Breast epithelium (tissue), 4 donors: ENCODE measurements at places on chromosomes 13 and 19. TPM values are rescaled to one million over a fixed set of nuclear protein-coding genes. Genes with fewer than 3 reads are reported as not detected.

The TBC1D17 gene
- 31.8 TPM for total RNA-seq

The KCTD12 gene
- 117 TPM for total RNA-seq

DNA sequence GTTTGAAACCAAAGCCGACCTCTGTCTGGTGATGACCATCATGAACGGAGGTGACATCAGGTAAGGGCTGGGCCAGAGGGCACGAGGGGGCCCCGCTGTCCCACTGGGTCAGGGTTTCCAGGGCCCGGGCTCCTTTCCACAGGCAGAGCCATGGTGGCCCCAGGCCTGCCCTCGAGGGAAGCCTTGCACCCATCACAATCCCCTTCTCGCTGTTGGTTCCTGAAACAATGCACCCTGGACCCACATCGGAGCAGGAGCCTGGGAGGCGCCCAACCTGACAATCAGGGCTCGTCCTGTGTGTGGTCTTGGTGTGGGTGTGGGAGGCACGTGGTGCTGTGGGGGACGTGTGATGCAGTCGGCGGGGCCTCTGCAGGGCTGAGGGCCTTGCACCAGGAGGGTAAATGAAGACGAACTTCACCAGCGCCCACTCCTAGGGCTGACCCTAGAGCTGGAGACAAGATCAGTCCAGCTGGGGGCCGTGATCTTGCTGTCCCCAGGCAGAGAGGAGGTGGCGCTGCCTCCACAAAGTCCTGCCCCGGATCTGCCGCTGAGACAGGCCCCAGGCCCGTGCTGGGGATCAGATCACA, 2.8 kb downstream of the GRK1 start:
- no peak for DNase-seq
- H3K4me3 ChIP-seq, result no peak overlapping the region
- H3K36me3 ChIP-seq, result no peaks in the 10 kb centered on the region

- H3K27me3 ChIP-seq, result no peaks in the 10 kb centered on the region
- H3K27ac ChIP-seq, result no peak overlapping the region
- H3K4me3 ChIP-seq, result no peak overlapping the region
- H3K36me3 ChIP-seq, result no peaks in the 10 kb centered on the region
- DNase-seq, result no peak
Measured at GRCh38 chr13:76349700-76350099, 536.5 kb downstream of the KCTD12 start.

GRCh38 chr19:13190781-13191540, 40.8 kb downstream of the IER2 start:
- H3K4me3 ChIP-seq, result no peak overlapping the region
- H3K36me3 ChIP-seq, result no peaks in the 10 kb centered on the region
- DNase-seq, result no peak
- no peaks in the 10 kb centered on the region for H3K27me3 ChIP-seq
- H3K27ac ChIP-seq, result no peak overlapping the region

- H3K27me3 ChIP-seq, result no peaks in the 10 kb centered on the region
- no peaks in the 10 kb centered on the region for H3K4me1 ChIP-seq
- H3K27ac ChIP-seq, result no peak overlapping the region
- DNase-seq, result no peak
- H3K36me3 ChIP-seq, result no peaks in the 10 kb centered on the region
Measured at GRCh38 chr13:34430294-34430693, 511.8 kb upstream of the NBEA start.

DNA sequence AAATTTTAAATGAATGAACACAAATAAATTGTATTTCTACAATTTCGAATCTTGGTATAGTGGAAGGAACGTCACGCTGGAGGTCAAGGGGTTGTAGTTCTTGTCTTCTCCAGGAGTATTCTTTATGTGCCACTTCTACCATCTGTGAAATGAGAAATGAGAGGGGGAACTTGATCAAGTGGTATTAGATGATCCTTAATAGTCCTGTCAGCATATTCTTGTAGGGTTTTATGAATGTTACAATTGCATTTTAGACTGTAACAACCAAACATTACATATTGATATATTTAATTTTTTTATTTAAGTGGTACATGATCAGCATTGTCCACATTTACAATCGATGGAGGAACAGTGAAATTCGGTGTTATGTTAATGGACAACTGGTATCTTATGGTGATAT, 113.6 kb downstream of the NBEA start:
- no peak for DNase-seq
- no peak overlapping the region for H3K4me3 ChIP-seq
- H3K36me3 ChIP-seq, result no peaks in the 10 kb centered on the region
- no peaks in the 10 kb centered on the region for H3K27me3 ChIP-seq
- no peak overlapping the region for H3K27ac ChIP-seq
- H3K4me1 ChIP-seq, result no peaks in the 10 kb centered on the region
